Activated T-cell treated with anti-CD3 and anti-CD28 coated beads, Interleukin-2, amount 50 U/mL, for 4 hours (primary cell): ENCODE measurements at places on chromosomes 7 and 10. TPM values are rescaled to one million over a fixed set of nuclear protein-coding genes. Genes with fewer than 3 reads are reported as not detected.
A peak's percentile ranks its signal among the peaks of the same experiment; 100 is the strongest.

DNA sequence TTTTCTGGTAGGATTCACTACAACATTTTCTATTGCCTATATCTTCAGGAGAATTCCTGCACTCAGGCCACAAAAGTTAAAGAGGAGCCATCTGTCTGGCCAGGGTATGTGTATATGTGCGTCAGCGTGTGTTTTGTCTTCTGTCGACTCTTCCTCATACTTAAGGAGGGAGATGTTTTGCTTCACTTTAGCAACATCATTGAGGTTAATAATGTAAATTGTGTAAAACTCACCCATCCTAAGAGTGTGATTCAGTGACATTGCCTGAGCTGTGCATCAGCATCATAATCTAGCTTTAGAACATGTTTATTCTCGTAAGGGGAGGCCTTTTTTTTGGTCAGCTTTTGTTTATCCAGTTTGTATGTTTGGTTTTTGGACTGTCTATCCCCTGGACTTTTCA, 23.7 kb downstream of the FBH1 start:
- no peak for DNase-seq

DNA sequence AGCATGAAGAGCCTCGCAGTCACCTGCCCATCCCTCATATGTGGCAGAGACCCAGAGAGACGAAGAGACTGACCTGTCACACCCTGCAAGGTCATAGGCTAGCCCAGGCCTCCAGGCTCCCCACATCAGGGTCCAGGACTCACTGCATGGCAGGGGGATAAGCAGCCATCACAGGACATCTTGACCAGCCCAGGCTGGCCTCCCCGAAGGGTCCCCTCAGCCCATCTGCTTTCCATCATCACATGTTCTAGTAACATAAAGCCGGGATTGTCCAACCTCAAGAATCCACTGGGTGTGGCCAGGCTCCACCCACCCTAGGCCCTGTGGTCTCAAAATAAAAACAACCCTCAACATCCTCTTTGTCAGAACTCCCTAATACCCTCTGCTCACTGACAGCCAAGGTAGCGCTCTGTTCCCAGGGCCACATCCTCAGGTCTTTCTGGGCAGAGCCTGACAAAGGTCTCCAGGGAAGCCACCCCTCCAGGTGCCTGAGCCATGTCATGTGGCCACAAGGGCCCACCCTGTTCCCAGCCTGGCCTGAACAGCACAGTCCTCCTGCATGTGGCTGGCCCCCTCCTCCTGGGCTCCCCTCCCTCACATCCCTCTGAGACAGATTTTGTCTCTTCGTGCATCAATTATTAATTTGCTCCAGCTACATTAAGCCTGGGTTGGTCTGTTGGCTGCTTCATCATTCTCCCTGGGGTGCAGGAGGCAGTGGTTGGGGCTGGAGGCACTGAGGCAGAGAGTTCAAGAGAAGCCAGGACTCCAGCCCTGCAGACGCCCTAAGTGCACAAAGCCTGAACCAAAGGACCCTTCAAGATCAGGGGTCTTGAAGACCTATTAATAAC, 131.8 kb upstream of the UNC5B start:
- no peak for DNase-seq

- no peak for DNase-seq
Observed at GRCh38 chr10:66752714-66753113, 173.1 kb upstream of the LRRTM3 start.

- no peak for DNase-seq
Observed at GRCh38 chr7:140142031-140142430, 34.8 kb downstream of the KDM7A start.

DNA sequence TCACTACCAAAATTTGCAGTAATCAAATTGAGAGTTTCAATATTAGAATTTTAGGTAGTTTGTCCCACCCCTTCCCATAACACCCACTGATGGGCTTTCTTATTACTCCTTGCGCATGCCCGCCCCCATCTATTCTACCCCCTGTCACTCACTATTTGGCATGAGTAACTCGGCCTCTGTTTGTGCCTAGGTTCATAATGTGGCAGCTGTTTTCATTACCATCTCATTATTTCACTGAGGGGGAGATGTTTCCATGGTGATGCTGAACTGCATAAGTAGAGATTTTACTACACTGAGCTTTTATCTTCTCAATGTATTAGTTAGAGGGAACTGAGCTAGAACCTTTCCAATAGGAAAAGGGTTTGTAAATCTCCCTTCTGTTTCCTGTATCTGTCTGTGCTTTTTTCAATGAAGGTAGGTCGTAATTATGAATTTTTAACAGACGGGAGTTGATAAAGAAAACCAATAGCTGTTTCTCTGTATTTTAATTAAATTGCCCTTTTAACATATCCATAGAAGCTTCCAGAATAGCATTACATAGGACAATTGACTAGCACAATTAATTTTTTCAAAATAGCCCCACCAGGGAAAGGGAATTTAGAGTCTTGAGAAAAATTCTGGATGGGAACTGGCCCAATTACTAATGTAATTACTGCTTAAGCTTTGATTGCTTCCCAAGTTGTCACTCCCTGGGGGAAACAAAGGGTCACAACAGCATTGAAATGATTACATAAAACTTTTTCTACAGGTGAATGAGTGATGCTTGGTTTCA, 33.4 kb downstream of the PRPS1L1 start:
- no peak for DNase-seq

FXYD4 gene
- total RNA-seq, result not detected

GRCh38 chr7:25735674-25736242, 416.2 kb upstream of the NFE2L3 start:
- no peak for DNase-seq

DNA sequence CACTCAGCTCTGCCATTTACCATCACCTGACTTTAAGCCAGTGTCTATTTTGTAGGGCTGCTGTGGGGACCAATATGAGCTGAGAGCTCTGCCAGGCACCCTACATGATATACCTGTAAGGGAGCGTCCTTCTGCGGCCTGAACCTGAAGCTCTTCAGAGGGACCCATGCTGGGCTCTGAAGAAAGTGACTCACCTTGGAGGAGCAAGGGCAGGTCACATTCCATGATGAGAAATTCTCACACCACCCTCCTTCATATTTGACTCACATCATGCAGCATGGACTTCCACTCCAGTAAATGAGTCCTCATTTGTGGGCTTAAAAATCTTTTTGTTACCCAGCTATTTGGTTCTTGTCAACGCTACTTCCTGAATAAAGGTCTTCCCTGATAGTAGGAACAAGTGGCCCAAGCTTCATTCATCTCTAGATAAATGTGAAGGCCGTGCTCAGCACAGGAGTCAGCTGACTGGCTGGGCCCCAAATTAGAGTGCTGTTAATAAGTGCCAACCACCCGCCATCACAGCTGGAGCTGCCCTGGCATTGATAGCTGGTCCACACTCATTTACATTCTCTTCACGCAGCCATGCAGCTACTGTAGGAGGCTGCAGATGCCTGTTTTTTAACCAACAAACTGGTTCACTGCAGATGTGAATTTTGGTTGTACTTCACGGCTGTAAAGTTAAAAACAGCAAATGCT, 78.4 kb downstream of the RNF216 start:
- DNase-seq, result no peak

CYP3A5 gene
- total RNA-seq, result not detected

DNA sequence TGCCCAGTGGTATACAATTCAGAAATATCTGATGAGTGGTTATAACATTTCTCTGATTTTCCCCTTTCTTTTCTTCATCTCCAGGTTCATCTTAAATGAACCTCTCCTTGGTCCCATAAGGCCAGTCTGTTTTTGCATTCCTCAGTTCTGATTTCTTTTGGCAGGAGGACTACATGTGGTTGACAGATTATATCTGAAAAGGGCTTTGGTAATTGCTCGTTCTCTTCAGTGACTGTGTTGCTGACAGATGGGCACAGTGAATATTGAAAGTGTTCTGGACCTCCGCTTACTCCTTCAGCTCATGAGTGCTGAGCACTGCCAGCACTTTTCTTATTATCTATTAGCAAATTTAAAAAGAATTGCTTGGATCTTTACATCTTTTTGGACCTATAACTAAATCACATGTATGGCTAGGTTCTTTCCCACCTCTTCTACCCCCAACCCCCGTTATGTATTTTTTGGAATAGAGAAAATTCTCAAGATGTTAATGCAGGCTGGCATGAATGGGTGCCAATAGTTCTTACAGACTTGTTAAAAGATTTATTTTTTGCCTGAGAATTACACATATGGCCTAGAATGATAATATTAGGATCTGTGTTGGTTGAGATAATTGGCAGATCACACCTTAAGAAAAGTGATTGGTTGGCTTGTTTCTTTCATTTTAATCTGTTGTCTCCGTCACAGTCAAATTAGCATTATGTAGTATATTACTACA, 323.0 kb downstream of the EXOC4 start:
- DNase-seq, result no peak

DNA sequence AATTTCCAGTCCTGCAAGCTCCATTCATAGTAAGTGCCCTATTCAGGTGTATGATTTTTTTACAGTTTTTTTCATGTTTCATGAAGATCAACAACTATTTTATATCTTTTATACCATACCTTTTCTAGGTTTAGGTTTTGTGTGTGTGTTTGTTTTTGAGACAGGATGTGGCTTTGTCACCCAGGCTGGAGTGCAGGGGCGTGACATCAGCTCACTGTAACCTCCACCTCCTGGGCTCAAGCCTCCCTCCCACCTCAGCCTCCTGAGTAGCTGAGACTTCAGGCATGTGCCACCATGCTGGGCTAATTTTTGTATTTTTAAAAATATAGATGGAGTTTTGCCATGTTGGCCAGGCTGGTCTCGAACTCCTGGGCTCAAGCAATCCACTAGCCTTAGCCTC, 35.0 kb downstream of the ARMH3 start:
- DNase-seq, result no peak

DNA sequence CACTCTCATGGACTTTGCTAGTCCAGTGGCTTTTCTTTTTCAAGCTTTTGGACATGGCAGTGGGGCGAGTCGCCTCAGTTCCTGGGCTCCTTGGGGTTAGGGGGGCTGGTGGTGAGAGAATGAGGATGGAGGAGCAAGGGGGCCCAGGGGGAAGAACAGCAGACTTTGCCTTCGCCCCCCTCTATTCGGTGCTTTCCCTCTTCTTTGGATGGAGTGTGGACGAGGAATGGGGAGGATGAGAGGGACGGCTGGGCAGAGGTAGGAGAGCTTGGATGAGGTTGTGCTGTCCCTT, 255 bp downstream of the MAGI2 start:
- DNase-seq, result no peak

GRCh38 chr10:24210501-24210900, 1.6 kb downstream of the KIAA1217 start:
- no peak for DNase-seq

- no peak for DNase-seq
Observed at GRCh38 chr10:102555781-102556328, 52.1 kb downstream of the SUFU start.

- DNase-seq, result no peak
Observed at GRCh38 chr7:21543528-21544302, 876 bp downstream of the DNAH11 start.

GRCh38 chr10:62249957-62250356, 18.7 kb downstream of the RTKN2 start:
- DNase-seq, result no peak

GDF2 gene
- not detected for total RNA-seq

- peak; percentile 4 for DNase-seq
Observed at GRCh38 chr7:27689591-27690164, 27.0 kb upstream of the HIBADH start.

- DNase-seq, result no peak
Observed at GRCh38 chr10:88670497-88670896, 6.3 kb downstream of the LIPF start.

UCN3 gene
- not detected for total RNA-seq

CASD1 gene
- total RNA-seq, result 16.6 TPM

DNA sequence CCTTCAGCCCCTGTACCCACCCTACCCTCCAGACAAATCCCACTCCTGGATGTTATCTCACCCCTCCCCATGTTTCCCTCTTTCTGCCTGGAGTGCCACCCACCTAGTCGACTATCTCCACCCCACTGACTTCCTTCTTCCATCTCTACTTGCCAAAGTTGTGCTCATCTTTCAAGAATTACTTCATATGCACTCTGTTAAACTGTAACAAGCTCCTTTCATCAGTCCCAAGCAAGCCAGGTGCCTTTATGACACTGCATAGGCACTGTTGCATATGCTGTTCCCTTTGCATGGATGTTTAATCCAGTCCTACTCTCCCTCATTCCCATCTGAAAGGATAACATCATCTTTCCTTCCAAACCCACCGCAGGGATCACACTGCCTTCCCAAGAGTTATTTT, 8.9 kb upstream of the CDK1 start:
- no peak for DNase-seq

CDNF gene
- total RNA-seq, result 1.0 TPM

PAPOLB gene
- not detected for total RNA-seq

FAM241B gene
- 13.9 TPM for total RNA-seq

HELLS gene
- total RNA-seq, result 119 TPM

SPDYE2 gene
- not detected for total RNA-seq

HECW1 gene
- total RNA-seq, result not detected

GRCh38 chr7:12607134-12607533, 36.6 kb downstream of the SCIN start:
- DNase-seq, result no peak

GRCh38 chr10:13526948-13527863, 1.6 kb downstream of the BEND7 start:
- no peak for DNase-seq

DNA sequence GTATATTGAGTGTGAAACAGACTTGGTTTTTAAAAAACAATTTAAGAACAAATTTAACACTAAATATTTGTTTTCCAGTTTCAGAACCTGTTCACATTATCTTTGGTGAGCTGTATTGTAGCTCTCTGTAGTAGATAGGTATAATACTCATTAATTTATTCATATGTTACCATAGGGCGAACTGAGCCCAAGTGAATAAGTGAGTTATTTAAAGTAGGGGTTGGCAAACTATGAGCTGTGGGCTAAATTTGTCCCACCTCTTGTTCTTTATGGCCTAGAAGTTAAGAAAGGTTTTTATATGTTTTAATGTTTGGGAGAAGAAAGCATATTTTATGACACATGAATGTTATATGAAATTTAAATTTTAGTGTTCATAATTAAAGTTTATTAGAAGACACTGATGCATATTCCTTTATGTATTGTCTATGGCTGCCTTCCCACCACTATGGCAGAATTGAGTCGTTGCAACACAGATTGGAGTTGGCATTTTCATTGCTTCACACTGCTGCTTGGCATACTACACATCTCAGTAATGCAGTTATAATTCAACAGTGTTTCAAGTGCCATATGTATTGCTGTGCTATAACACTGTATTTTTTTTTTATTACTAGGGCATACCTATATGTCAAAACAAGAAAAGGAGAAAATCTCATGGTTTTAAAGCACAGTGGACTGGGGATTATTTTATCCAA, 146.5 kb downstream of the ADK start:
- no peak for DNase-seq

CTAGE4 gene
- total RNA-seq, result 1.6 TPM

DDX56 gene
- 224 TPM for total RNA-seq

CAMK2B gene
- 1.8 TPM for total RNA-seq

LDB3 gene
- total RNA-seq, result not detected

DNA sequence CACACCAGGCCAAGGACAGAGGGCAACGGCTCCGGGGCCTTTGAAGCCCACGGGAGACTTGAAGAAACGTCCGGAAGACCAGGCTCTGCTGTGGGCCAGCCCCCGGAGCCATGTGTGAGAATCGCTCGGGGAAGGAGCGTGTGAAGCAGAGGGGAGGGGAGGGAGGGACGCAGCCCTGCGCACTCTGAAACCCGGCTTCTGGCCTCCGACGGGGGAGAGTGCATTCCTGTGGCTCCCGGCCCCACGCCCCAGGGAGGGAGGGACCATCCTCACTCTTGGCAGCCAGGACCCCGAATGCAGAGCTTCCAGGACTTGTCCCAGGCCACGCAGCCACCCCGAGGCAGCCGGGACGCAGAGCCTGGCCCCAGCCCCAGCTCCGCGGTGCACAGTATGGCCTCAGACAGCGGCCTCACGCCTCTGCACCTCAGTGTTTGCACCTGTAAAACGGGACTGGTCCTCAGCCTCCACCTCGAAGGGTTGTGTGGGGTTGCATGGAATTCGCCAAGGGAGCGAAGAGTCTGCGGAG, 67.4 kb downstream of the PDGFA start:
- DNase-seq, result no peak

NEUROG3 gene
- total RNA-seq, result not detected
